Effector CD8-positive, alpha-beta T cell (primary cell): ENCODE measurements at places on chromosomes 4 and X.

DNA sequence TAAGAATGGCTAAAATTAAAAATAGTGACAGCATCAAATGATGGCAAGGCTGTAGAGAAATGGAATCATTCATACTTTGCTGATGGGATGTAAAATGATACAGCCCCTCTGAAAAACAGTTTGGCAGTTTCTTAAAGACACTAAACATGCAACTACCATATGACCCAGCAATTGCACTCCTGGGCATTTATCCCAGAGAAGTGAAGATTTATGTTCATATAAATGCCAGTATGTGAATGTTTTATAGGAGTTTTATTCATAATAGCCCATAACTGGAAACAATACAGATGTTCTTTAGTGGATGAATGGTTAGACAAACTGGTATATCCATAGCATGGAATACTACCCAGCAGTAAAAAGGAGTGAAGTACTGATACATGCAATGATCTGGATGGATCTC, 43.3 kb downstream of the REPS2 start:
- no peak for DNase-seq

- peak; percentile 11 for DNase-seq
Measured at GRCh38 chrX:110412971-110413726, 54.5 kb downstream of the RTL9 start.

DNA sequence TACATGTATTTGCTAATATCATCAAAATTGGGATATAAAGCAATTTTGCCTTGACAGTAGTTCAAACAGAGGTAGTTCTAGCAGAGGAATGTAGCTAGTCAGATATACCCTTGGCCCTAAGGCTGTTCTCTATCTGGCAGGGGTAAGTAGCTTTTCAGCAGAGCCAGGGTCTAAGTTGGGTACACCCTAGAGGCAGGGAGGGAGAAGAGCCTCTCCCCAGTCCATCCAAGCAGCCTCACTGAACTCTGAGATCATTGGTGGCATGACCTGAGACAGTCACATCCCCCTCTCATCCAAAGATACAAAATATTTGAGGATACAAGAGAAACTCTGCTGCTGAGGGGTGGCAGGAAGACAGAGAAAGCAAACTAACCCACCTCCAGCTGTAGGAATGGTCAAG, 343.7 kb downstream of the DHX15 start:
- DNase-seq = no peak

DNA sequence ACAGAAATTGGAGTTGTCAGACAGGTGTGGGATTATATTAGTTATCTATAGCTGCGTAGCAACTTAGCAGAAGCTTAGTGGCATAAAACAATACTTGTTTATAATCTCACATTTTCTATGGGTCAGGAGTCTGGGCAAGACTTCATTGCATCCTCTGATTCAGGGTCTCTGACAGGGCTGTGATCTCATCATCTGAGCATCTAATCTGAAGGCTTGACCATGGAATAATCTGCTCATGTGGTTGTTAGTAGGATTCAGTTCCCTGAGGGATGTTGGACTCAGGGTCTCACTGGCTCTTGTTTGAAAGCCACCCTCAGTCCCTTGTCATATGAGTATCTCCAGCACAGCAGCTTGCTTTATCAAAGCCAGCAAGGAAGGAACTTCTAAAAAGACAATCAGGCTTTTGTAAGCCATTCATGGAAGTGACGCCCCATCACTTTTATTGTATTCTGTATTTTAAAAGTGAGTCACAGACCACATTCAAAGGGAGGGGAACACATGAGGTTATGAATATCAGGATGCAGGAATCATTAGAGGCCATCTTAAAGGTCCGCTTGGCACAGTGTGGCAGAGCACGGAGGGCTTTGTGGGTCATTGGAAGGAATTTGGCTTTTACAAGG, 37.2 kb upstream of the FAM9B start:
- DNase-seq = no peak

- DNase-seq = no peak
Measured at GRCh38 chrX:22300130-22300529, 27.4 kb downstream of the CBLL2 start.

- DNase-seq = no peak
Measured at GRCh38 chr4:118955515-118955914, 66.9 kb downstream of the SYNPO2 start.

- no peak for DNase-seq
Measured at GRCh38 chr4:4721636-4722035, 137.8 kb upstream of the MSX1 start.

GRCh38 chr4:146338512-146338911, 124.2 kb downstream of the REELD1 start:
- no peak for DNase-seq

GRCh38 chr4:39304651-39305050, 61.5 kb downstream of the RFC1 start:
- no peak for DNase-seq

DNA sequence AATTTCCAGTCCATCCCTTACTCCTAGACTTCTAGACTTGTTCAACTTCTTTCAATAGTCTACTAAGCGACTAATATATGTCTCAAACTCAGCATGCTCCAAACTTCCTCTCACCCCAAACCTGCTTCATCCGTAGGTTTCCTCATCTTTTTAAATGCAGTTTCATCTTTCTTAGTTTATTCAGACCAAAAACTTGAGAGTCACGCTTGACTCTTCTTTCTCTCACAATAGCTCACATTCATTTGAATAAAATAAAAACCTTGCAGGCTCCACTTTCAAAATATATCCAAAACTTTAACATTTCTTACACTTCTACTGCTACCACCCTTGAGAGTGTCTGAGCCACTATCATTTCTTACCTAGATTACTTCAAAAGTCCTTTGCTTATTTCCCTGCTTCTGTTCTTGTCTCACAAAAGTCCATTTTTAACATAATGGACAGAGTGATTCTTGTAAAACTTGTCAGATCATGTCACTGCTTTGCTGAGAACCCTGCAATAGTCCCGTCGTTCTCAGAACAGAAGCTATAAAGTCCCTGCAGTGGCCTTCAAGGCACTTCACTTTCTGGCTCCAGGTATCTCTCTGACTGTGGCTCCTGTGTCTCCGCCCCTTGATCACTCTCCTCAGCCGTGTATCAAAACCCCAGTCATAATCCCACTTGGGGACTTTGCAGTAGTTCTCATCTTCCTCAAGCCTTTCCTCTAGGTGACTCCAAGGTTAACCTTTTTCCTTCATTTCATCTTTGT, 167.6 kb downstream of the ARHGAP24 start:
- DNase-seq = no peak

DNA sequence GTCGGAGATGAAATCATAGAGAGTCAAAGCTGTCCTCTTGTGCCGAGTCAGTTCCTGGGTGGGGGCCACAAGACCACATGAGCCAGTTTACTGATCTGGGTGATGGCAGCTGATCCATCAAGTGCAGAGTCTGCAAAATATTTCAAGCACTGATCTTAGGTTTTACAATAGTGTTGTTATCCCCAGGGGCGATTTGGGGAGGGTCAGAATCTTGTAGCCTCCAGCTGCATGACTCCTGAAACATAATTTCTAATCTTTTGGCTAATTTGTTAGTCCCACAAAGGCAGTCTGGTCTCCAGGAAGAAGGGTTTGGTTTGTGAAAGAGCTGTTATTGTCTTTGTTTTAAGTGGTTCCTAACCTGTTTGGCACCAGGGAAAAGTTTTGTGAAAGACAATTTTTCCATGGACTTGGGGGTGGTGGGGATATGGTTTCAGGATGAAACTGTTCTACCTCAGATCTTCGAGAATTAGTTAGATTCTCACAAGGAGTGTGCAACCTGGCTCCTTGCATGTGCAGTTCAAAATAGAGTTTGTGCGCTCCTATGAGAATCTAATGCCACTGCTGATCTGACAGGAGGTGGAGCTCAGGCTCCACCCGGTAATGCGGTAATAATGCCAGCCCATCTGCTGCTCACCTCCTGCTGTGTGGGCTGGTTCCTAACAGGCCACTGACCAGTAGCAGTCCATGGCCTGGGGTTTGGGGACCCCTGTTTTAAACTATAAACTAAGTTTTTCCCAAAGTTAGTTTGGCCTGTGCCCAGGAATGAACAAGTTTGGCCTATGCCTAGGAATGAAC, 29.2 kb downstream of the METAP1 start:
- no peak for DNase-seq

DNA sequence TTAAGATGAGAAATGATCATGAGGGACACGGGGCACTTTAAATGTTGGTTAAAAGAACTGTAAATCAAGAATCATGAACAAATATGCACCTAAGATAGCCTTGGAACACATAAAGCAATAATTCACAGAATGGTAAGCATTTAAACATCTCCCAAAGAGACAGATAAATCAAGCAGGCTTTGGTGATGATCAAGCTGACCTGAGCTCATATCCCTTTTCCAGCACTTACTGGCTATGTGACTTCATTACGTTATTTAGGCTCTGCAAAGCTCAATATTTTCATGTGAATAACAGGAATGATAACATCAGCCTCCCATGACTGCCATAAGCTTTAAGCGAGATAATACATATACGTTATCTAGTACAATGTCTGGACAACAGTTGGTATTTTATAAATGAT, 54.9 kb downstream of the CHRNA9 start:
- no peak for DNase-seq

DNA sequence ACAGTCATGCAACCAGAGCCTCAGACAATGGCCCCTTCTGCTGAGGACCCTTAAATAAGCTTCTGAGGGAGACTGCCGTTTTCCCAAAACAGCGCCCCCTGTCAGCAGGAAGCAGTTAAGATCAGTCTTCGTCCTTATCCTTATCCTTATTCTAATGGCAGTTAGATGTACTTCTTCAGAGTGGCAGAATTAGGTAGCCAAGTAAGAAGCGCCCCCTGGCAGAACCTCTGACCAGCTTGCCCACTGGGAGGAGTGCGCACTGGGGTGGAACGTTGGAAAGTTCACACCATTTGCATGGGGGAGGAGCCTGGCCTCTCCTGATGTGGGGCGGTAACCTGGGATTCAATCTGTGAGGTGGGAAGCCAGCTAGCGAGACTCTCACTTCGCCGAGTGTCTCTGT, 133.6 kb upstream of the QRFPR start:
- DNase-seq = no peak
